Diencephalon (tissue), 1 donor: ENCODE measurements at places on chromosomes 5 and 9. TPM values are rescaled to one million over a fixed set of nuclear protein-coding genes. Genes with fewer than 3 reads are reported as not detected.

CD274 gene
- total RNA-seq, result 1.6 TPM

KIAA1958 gene
- total RNA-seq, result 17.1 TPM

AGXT2 gene
- 0.23 TPM for total RNA-seq

PIK3R1 gene
- 87.4 TPM for total RNA-seq

DIPK1B gene
- total RNA-seq, result 37.4 TPM

TOR4A gene
- total RNA-seq, result 0.92 TPM

ANKRD18B gene
- total RNA-seq, result 5.5 TPM

FAM221B gene
- total RNA-seq, result 0.23 TPM

IFNA21 gene
- not detected for total RNA-seq

LTC4S gene
- 2.1 TPM for total RNA-seq

C5orf52 gene
- not detected for total RNA-seq

SLC6A3 gene
- 12.5 TPM for total RNA-seq

KIF4B gene
- total RNA-seq, result 0.46 TPM

UGT3A1 gene
- total RNA-seq, result not detected

UGT3A2 gene
- 0.69 TPM for total RNA-seq

RASEF gene
- total RNA-seq, result 1.4 TPM

ADRA1B gene
- 6.9 TPM for total RNA-seq

GABBR2 gene
- 128 TPM for total RNA-seq

PCDH12 gene
- total RNA-seq, result 3.2 TPM

ZNF608 gene
- total RNA-seq, result 91.6 TPM

RNF180 gene
- 110 TPM for total RNA-seq

TMEM252 gene
- total RNA-seq, result not detected

ADAMTS16 gene
- total RNA-seq, result 3.5 TPM

FBXW2 gene
- total RNA-seq, result 63.7 TPM

SNCAIP gene
- 48.2 TPM for total RNA-seq
